ENCODE measurements at places on chromosomes 12 and 14.

DNA sequence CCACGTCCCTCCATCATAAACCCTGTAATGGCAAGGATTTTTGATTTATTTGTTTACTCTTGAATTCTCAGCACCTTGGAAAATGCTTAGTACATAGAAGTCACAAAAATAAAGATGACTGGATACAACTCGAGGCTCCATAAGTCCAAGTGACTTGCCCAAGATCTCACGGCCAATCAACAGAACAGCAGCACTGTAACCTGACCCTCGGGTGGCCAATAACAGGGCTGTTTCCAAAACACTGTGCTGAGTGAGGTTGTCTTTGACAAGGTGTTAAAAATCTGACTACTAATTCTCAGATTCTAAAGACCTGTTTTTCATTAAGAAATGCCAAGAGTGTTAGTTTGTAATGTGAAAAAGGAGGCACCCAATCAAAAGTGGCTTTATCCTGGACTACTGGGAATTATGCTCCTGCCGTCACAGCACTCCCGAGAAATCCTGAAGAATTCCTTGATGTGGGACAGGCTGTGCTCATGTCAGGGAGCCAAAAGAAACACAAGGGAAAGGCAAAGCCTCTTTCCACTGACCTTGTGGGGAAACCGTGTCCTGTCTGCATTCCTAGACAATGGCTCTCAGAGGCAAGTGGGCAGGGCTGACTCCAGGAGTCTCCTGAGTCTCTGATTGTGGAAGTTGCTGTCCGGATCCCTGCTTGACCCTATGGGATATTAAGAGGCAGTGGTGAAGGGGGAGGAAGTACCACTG is 204.7 kb upstream of the PELI2 start:
- no peak for DNase-seq

GRCh38 chr14:29215853-29216252 is 449.3 kb downstream of the FOXG1 start:
- no peak for DNase-seq

DNA sequence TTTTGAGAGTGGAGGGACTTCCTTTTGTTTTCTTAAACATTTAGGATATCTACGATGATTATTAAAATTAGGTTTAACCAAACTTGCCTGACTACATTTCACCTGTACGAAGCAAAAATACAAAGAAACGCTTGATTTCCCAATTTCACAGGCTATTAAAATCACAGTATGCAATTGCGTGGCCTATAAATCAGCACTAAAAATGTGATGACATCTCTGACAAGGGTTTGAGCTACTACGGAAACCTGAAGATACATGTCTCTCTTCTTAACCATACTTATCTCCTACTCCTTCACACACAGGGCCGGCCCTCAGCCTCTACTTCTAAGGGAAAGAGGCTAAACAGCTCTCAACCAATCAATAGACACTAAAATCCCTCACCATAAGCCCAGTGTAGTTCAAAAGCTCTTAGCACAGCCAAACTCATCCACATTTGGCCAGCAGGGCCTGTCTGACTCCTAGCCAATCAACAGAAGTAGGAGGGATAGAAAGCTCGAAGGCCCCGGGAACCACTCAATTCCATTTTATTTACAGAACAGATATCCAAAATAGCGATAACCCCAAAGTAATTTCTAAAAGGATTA is 137.3 kb downstream of the FOXN3 start:
- no peak for DNase-seq

GRCh38 chr14:70842851-70843462 is 33.6 kb upstream of the MAP3K9 start:
- DNase-seq, result no peak

DNA sequence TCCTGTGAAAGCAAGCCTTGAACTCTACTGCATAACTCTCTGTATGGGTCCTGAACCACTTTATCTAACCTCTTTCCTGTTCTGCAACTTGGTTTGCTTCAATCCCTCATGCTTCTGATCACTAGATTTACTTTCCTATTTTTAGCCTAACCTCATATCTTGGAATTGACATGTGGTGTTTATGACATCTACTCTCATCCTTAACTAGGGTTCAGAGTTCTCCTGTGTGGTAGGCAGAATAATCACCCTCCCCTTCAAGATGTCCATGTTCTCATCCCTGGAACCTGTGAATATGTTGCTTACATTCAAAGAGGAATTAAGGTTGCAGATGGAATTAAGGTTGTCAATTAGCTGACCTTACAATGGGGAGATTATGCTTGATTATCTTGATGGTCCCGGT is 67.4 kb upstream of the STXBP6 start:
- no peak for DNase-seq

GRCh38 chr12:38601949-38602348 is 285.4 kb downstream of the ALG10B start:
- DNase-seq, result no peak

- no peak for DNase-seq
Measured at GRCh38 chr14:102977475-102977874, 55.0 kb downstream of the AMN start.

DNA sequence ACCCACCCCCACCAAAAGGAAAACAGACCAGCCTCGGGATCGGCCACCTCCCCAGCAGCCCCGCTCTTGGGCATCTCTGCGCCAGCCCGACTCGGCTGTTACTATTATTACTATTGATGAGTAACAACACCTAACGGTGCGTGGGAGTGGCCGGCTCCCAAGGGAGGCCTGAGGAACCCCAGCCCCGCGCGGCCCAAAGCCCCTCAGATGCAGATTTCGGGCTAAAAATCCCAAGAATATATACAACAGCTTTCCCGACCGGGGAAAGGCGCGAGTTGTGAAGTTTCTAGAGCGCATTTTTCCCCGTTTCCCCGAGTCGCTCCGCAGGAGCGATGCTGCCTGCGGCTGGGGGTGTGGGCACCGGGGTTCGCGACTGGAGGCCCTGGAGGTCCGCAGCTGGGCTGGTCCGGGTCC is 565 bp downstream of the NT5DC3 start:
- peak; percentile 36 for DNase-seq

- DNase-seq, result no peak
Measured at GRCh38 chr14:67263499-67264149, 22.4 kb downstream of the PALS1 start.

DNA sequence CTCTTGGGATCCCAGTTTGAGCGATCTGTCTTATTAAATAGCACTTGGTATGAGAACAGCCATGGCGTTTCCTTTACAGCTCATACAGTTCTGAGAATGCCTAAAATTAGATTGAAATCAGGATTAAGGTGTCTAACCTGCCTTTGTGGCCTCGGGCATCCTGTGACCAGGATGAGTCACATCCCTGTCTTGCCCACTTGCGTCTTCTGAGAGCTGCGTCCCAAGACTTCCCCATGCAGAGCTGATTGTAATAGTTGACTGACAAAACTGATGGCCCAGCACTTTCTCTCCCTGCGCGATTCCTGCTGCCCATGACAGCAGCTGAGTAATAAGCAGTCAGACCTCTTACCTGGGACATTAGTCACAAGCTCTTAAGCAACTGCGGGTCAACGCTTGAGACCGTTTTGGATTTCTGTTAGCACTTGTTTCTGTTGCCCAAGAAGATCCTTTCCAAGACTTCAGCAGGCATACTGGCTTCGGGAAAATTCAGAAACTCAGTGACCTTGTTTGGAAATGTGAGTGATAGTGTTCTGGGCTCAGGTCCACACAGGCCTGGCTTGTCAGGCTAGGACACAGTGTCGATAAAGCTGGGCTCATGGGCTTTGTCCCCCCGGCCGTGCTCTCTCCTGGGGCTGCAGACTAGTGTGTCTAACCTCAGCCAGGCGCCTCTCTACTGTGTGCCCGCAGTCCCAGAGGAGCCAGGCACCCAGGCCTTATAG is 169.9 kb upstream of the HIF1A start:
- no peak for DNase-seq

DNA sequence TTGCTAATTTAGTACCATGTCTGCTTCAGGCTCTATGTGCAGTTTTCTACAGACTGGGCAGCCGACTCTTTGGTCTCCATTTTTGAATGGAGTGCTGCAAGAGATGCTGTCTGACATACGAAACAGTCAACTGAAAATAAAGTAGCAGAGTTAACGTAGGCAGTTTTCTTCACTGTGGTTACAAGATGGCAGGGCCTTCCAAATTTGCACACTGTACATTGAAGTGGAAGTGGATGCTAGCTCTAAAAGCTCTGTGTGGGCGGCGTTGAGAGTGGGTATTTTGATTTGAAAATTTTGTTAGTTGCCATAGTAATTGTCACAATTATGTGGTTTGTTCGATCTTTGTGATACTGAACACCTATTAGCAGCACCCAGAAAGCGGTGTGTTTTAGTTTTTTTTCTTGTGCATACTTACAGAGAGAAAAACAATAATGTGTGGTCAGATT is 154.9 kb upstream of the ATP2B1 start:
- DNase-seq, result no peak
